ENCODE measurements at places on chromosomes 3 and 15. TPM values are rescaled to one million over a fixed set of nuclear protein-coding genes. Genes with fewer than 3 reads are reported as not detected.
A peak's percentile ranks its signal among the peaks of the same experiment; 100 is the strongest.

GRCh38 chr3:136733317-136733833, 18.8 kb downstream of the STAG1 start:
- no peak for DNase-seq

- peak; percentile 72 for DNase-seq
These were observed 54.2 kb downstream of the CCDC54 start for GRCh38 chr3:107431246-107432012.

GRCh38 chr3:127365163-127365798, 77.4 kb upstream of the PRR20G start:
- no peak for DNase-seq

DNA sequence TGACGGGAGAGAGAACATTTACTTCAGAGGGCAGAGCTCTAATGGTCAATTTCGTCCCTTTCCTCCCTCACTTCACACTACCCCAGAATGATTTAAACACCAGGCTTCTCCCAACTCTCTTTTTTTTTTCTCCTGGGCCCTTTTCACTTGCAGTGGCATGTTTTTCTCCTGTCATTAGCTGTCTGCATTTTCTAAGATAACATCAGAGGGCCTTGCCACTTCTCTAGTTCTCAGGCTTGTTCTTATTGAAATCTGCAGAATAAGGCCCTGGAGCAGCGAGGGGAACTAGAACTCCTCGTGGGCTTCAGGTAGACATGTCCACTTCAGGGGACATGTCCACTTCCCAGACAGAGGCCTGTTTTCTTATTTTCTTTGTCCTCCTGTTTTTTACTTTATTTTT, 514.4 kb upstream of the TBL1XR1 start:
- DNase-seq, result no peak

Gene ABHD10
- total RNA-seq, result 27.9 TPM

DNA sequence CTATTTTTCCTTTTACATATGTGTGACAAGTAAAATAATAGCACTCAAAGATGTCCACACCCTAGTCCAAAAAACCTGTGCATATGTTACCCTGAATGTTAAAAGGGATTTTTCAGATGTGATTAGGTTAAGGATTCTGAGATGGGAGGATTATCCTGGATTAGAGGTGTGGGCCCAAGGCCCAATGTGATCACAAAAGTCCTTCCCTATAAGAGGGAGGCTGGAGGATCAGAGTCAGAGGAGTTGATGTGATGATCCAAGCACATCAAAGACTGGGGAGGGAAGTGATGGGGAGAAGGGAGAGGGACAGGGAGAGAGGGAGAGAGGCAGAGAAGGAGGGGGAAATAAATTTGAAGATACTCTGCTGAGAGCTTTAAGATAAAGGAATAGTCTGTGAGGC, 512.6 kb downstream of the PLOD2 start:
- no peak for DNase-seq

Gene ATP2B2
- total RNA-seq, result 0.52 TPM

Gene PTPRG
- total RNA-seq, result 79.3 TPM

Gene TNFAIP8L3
- total RNA-seq, result 19.7 TPM

Gene IQCF5
- not detected for total RNA-seq

DNA sequence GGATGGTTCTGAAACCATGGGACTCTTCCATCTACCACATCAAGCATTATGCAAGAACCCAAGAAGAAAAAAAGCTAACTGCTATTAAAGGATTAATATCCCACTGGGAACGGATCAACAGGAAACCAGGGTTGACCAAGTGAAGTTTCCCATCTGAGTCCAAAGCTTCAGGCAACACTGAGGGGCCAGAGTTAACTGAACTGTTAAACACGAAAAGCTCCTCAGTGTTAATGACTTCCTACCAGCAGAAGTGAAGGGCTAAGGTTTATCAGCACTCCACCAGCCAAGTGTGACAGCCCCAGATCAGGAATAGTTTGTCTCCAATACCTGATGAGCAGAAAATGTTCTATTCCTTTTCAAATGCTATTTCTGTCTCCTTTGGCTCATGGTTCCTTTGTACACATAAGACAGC, 36.7 kb downstream of the PTPN9 start:
- no peak for DNase-seq

- no peak for DNase-seq
These were observed 465.0 kb upstream of the ROBO1 start for GRCh38 chr3:80232760-80233159.

DNA sequence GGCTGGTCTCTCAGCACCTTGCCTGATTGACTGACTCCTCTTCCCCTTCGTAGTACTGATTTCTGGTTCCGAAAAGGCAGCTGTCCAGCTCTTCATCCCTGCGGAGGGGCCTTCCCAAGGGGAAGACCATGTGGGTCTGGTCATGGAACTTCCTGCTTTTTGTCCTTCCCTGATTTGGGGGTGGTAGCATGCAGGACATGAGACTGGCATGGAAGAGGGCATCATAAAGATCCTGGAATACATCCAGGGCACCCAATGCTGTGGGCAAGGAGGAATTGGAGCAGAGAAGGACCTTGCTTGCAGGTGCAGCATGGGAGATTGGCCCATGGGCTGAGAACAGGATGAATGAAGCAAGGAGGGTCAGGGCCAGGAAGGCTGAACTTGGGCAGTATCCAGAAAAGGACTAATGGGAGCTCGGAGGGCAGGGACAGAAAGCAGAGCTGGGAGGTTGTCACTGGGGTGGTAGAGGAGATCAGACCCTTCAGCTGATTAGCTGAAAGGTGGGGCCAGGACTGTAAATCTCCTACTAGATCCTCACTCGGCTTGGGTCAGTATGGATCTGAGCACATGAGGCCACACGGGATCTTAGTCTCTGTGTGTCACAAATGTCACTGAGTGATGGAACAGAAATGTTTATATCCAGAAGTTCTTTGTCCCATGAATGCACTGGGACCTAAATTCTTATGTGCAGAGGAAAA, 59.5 kb downstream of the AMOTL2 start:
- no peak for DNase-seq

Gene PLA1A
- total RNA-seq, result 1.2 TPM

DNA sequence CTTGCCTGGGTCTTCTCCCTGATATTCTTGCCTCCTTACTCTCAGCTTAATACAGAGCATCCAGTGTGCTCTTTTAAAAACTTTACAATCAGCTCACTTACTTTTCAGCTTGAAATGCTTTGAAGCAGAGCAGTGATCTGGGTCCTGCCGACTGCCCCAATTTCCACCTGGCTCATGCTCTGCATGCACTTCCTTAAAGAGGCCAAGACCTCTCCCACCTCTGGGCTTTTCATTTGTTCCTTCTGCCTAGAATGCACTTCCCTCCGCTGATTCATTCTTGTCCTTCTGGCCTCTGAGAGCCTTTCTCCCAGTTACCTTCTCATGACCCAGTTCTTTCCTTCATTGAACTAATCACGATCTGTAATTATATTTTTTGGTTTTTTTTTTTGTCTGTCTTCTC, 1.9 kb upstream of the CCNDBP1 start:
- DNase-seq, result no peak

DNA sequence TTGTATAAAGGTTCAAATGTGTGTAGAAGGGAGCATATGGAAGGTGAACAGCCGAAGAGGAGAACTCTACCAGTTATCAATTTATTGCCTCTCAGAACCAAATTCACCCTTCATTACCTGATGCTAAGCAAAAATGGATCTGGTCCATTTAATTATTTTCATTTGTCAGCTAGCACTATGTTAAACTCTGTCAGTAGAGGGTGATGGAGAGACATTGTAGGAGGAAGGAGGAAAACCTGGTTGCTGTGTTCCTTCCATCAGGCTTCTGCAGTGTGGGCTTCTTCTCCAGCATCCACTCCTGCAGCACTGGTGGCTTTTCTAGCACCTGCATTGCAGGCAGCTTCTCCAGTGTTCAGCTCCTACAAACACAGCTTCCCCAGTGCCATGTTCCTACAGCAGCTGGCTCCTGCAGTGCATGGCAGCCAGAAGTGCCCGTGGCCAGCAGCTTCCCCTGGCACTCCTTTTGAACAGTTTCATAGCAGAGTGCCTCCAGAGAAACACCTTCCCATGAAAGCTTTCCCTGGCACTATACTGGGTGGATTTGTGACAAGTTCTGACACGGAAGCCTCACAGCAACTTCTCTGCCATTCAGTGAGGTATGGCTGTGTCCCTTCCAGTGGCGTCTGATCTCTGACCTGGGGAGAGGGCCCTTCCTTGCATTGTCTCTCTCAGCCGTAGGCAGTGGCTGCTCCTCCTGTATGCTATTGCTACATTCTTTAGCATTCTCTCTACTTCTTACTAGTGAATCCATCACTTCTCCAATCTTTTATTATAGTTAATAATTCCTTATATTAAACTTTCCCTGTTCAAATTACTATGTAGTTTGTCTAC, 14.6 kb upstream of the IL17RD start:
- DNase-seq, result no peak

DNA sequence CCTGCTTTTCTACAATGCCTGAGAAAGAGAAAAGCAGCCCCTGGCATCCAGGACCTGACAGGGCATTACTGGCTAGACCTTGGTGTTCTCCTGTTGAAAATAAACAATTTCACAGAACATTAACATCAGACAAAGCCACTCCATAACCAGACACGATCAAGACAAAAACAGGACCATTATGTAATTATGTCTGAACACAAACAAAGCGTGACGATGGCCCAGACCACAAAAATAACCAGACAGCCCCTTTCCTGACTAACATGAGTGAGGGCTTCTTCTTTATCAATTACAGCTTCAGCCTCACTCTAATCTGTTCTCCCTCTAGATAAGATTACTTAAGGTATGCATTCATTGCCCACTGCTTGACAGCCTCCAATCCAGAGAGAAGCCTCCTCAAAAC, 172.7 kb upstream of the LMCD1 start:
- DNase-seq, result no peak

- no peak for DNase-seq
These were observed 69.1 kb downstream of the LRRK1 start for GRCh38 chr15:100988297-100988696.

Gene MYL3
- 6.6 TPM for total RNA-seq

DNA sequence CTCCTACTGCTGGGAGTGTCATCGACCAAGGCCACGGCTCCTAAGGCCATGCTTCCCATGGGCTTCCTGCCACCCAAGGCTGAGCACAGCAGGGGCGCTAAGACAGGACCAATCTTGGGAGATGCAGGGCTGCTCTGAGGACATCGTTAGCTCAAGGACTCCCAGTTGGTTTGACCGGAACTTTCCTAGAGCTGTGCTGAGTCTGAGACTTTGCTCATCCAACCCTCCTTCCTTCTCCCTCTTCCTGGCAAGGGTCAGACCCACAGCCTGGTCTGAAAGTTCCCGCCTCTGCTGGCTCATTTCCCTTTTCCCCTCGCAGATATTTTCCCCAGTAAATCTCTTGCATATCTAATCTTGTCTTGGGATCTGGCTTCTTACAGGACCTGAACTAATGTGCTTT, 57.2 kb downstream of the EPHB3 start:
- no peak for DNase-seq

GRCh38 chr3:76349715-76350480, 564.5 kb upstream of the ZNF717 start:
- no peak for DNase-seq

Gene RBPMS2
- 1.6 TPM for total RNA-seq

DNA sequence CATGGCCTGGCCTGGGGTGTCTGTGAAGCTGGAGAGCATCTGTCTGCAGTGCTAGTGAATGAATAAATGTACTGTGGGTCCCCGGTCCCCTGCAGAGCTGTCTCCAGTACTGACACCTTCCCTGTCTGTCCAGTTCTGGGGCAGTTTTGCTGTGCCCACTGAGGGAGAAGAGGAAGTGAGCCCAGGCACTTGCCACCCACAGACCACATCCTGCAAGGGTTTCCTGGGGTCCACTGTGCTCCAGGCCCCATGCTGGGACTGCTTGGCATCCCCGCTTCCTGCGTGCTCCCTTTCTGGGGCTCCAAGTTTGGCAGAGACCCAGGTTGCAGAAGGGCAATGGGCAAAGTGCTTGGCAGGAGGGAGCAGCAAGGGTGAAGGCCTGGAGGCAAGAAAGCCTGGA, 4.9 kb upstream of the SLC6A6 start:
- no peak for DNase-seq

Gene STAB1
- 50.0 TPM for total RNA-seq

GRCh38 chr3:94291686-94292085, 228.8 kb downstream of the NSUN3 start:
- no peak for DNase-seq

GRCh38 chr15:82709081-82709420, 624 bp downstream of the AP3B2 start:
- no peak for DNase-seq

- no peak for DNase-seq
These were observed 23.7 kb downstream of the RBM5 start for GRCh38 chr3:50112462-50112861.

- DNase-seq, result no peak
These were observed 936.1 kb downstream of the PLOD2 start for GRCh38 chr3:145224886-145225285.

DNA sequence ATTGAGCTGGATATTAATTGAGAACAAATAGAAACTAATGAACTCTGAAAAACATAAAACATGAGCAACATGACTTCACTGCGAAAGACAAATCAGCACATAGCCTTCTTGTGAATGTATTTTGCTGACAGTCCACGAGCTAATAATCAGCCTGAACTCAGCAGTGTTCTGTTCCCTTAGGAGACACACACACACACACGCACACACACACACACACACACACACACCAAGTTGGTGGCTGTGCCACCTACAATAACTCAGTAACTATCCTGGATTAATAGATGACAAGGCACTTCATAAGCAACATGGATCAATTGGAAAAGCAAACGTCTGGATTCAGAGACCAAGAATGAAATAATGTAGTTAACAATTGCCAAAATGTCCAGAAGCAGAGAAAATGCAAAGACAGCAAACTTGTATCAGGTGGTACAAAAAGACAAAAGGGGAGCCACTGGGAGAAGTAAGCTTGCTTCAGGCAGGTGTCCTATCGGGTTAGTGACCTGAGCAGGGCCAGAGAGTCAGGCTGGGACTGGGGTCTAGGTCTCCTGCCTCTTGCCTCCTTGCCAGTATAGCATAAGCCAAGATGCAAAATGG, 20.5 kb upstream of the UBE2Q2 start:
- DNase-seq, result no peak

- no peak for DNase-seq
These were observed 87.5 kb upstream of the LINGO1 start for GRCh38 chr15:77720173-77720572.

GRCh38 chr3:58999774-59000160, 50.1 kb downstream of the CFAP20DC start:
- DNase-seq, result no peak

- DNase-seq, result peak; percentile 63
These were observed 1.1 kb downstream of the HES1 start for GRCh38 chr3:194137008-194137505.

GRCh38 chr15:57529748-57530147, 62.0 kb upstream of the MYZAP start:
- DNase-seq, result no peak

GRCh38 chr15:93179700-93180102, 90.7 kb upstream of the RGMA start:
- DNase-seq, result no peak

Gene SERINC4
- 0.22 TPM for total RNA-seq

Gene WDR93
- 0.23 TPM for total RNA-seq
